ENCODE measurements at places on chromosomes 1 and 21.

GRCh38 chr1:247531937-247532336 lies 4.3 kb downstream of the OR2C3 start:
- DNase-seq = no peak

DNA sequence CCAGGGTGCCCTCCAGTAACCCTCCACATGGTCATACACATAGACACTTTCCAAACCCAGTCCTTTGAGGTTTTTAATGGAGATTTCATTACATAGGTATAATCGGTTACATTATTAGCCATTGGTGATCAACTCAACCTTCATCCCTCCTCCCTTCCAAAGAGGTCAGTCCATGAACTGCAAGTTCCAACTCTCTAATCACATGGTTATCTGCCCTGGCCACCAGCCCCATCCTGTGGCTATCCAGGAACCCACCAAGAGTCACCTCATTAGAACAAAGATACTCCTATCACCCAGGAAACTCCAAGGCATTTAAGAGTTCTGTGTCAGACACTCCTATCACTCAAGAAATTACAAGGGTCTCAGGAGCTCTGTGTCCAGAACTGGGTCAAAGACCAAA lies 12.2 kb downstream of the ATP1A4 start:
- no peak for DNase-seq

GRCh38 chr21:25029580-25029979 lies 577.7 kb downstream of the MRPL39 start:
- DNase-seq = no peak

DNA sequence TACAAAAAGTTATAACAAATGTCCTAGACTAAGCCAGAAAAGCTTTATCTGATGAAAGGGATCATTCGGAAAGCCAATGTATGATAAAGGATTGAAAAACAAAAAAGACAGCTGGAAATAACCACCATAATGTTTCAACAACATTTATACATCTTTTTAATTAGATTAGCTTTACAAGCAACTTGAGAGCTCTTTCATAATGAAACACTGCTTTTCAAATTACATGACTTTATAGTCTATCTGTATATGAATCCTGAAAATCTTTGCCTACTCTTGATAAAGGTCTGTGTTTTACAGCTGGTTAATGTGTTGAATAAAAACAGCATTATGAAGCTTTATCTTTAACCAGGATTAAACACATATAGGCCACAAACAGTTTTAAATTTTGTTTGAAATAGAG lies 25.5 kb downstream of the SPRTN start:
- DNase-seq = no peak

DNA sequence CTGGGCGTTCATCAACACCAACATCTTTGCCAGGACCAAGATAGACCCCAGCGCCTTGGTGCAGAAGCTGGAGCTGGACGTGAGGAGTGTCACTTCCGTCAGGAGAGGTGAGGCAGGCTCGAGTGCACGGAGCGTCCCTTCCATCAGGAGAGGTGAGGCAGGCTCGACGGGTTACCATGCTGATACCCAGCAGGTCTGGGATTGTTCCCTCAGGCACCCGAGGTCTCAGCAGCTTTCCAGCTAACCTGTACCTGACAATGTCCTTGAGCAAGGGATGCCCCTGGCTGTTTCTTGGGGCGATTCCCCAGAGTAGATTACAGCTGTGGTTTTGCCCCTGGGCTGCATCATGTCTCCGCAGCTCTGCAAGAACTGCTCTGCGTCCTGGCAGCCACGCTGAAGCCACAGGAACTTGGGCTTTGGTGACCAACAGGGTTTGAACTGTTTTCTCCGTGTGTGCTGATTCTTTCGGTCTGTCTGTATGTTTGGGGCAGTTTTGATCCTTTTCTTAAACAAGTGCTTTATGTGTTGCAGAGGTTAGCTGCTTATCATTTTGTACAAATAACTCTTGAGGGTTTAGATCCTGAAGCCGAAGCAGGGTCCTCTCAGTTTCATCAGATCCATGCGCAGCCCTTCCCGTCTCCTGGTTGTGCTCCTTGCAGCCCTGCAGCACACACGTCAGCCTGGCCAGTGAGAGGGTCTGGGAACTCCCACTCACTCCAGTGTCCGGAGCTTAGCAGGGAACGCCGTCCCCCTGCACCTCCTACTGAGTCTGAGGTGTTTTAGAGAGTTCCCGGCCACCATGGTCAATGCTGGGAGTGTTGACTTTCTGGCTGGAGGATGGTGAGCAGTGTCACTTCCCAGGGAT lies 4.1 kb downstream of the SLX9 start:
- DNase-seq = peak; percentile 51

- no peak for DNase-seq
Observed at GRCh38 chr1:68815632-68816031, 318.8 kb upstream of the DEPDC1 start.

DNA sequence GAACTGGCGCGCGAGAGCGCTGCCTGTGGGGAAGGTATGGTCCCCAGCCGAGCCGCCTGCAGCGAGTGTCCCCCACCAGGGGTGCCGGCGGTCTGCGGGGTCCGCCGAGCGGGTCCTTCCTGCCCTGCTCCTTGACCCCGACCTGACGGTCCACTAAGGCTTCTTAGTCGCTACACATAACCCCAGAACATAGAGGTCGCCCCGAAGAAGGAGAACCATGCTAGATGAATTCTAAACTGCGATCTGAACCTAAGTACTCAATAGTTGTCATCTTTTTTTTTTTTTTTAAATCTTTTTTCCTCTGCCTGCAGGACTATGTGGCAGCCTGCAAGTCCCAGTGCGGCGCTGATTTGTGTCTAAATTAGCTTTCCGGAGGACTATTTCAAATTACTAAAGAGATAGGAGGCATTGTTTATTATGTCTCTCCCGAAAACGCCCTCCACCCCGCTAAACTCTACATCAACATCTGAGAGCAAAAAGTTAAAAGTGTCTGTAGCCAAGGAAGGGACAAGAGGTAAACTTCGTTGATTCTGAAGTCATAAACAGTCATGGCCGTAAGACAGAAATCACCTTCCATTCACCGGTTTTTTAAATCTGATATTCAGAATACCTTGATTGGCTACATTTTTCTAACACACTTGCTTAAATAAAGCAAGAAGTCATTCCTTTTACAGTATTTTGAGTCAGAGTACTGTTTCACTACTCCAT lies 476 bp downstream of the AXDND1 start:
- DNase-seq = no peak

GRCh38 chr1:185353124-185353523 lies 36.1 kb upstream of the IVNS1ABP start:
- DNase-seq = no peak

DNA sequence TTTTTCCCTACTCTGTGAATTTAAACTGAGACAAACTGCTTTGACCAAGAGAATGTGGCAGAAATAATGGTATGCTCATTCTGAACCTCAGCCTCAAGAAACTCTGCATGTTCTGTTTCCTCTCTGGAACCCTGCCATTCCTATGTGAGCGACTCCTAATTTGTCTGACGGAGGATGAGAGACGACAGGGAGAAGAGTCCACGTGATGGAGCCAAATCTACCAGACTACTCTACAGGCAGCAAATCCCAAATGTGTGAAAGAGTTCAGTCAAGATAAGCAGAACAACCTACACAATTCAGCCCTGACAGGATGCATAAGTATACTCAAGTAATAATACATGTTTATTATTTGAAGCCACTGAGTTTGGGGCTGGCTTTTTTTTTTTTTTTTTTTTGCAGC lies 153.5 kb downstream of the DPYD start:
- no peak for DNase-seq

DNA sequence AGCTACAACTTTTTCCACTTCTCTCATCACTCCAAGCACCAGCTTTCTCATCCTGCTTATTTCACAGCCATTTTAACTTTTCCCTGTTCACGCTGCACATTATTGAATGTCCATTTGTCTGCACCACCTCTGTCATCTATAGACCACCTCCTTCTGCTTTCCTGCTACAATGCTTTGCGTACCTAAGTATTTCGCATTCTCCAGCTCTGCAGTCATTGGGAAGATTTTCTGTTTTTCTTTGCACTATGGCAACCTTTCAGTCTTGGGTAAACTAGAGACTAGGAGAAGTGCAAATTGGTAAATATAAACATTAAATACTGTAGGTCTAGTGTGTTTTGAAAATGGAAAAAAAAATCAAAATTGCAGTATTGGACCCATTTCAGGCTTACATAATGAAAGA lies 835 bp downstream of the CCDC30 start:
- no peak for DNase-seq

DNA sequence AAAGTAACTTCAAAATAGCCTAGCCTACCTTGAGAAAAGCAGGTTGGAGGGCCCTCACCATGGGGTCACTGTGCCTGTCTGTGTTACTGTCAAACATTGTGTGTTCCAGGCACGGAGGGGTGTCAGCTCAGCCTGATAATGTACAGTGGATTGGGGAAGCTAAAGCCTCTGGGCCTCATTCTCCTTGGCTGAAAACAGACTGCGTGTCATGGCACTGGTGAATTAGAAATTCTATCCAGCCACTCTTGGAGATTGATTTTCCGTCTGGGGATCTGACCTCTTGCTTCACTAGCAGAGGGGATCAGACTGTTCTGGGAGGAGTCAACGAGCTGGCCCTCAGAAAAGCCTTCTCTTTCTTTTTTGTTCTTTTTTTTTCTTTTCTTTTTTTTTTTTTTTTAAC lies 123.5 kb upstream of the HOOK1 start:
- peak; percentile 72 for DNase-seq

- DNase-seq = no peak
Observed at GRCh38 chr1:93358293-93358692, 12.6 kb downstream of the DR1 start.

DNA sequence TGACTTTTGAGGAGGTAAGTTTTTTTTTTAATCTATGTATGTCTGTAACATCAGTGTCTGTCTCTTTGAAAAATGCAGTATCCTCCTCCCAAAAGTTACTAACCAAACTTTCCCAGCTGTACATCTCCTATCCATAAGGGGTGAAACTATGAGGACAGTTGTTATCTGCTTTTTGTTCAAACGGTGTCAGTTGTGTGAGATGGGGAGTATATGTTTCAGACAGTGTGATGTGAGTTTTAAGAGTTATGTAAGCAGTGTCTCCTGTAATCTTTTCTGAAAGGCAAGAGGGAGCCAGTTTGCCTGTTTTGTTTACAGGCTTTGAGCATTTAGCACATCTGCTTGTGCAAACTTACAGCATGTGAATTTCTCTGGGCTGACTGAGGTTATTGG lies 34.8 kb upstream of the CACYBP start:
- no peak for DNase-seq

- no peak for DNase-seq
Observed at GRCh38 chr1:169483500-169483966, 2.2 kb downstream of the SLC19A2 start.

GRCh38 chr1:104745875-104746274 lies 996.2 kb downstream of the AMY1C start:
- no peak for DNase-seq

DNA sequence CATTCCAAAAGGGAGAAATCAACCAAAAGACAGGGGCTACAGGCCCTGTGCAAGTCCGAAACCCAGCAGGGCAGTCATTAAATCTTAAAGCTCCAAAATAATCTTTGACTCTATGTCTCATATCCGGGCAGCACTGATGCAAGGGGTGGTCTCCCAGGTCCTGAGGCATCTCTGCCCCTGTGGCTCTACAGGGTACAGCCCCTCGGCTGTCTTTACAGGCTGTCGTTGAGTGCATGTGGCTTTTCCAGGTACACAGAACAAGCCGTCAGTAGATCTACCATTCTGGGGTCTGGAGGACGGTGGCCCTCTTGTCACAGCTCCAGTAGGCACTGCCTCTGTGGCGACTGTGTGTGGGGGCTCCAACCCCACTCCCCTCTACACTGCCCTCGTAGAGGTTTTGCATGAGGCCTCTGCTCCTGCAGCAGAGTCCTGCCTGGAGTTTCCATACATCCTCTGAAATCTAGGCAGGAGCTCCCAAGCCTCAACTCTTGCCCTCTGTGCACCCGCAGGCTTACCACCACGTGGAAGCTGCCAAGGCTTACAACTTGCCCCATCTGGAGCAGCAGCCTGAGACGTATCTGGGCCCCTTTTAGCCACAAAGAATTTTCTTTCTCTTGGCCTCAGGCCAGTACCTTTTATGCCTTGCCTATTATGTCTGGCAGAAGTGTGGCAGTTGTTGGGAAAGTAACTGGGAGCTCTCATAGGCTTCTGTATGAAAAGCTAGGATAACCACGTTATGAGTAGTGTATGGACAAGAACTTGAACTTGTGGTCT lies 52.5 kb downstream of the POU2F1 start:
- no peak for DNase-seq

- no peak for DNase-seq
Observed at GRCh38 chr1:3956527-3957170, 56.6 kb upstream of the C1orf174 start.

GRCh38 chr1:59952065-59952464 lies 25.5 kb upstream of the CYP2J2 start:
- no peak for DNase-seq

- no peak for DNase-seq
Observed at GRCh38 chr1:110092991-110093390, 19.3 kb upstream of the UBL4B start.

DNA sequence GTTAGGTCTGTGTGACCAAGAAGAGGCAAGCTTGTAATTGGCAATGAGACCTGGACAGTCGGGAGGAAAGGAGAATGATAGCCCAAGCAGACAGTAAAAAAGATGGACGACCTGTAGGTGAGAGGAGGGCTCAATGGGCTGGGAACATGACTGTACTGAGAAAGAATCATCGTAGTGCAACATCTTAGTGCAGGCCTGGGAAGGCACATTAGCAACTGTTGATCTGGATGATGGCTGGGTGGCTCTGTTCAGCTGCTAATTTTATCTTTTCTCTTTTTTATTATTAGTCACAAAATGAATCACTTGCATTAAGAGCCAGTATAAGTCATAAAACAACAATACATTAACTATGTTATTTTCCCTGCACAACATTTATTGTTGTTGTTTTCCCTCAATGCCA lies 32.9 kb downstream of the IFI44 start:
- DNase-seq = no peak

DNA sequence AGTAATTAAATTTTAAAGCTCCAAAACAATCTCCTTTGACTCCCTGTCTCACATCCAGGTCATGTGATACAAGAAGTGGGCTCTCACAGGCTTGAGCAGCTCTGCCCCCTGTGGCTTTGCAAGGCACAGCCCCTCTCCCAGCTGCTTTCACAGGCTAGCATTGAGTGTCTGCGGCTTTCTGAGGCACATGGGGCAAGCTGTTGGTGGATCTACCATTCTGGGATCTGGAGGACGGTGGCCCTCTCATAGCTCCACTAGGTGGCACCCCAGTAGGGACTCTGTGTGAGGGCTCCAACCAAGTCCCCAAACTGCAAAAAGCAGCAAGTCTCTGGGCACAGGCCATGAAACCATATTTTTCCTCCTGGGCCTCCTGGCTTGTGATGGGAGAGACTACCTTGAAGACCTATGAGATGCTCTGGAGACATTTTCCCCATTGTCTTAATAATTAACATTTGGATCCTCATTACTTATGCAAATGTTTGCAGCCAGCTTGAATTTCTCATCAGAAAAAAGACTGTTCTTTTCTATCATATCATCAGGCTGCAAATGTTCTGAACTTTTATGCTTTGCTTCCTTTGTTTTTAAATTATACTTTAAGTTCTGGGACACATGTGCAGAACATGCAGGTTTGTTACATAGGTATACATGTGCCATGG lies 554.1 kb upstream of the OLFM3 start:
- DNase-seq = no peak

Measured in sciatic nerve (tissue), 2 donors.